RKO (cell line): ENCODE measurements at places on chromosomes 2 and 18.
A peak's percentile ranks its signal among the peaks of the same experiment; 100 is the strongest.

DNA sequence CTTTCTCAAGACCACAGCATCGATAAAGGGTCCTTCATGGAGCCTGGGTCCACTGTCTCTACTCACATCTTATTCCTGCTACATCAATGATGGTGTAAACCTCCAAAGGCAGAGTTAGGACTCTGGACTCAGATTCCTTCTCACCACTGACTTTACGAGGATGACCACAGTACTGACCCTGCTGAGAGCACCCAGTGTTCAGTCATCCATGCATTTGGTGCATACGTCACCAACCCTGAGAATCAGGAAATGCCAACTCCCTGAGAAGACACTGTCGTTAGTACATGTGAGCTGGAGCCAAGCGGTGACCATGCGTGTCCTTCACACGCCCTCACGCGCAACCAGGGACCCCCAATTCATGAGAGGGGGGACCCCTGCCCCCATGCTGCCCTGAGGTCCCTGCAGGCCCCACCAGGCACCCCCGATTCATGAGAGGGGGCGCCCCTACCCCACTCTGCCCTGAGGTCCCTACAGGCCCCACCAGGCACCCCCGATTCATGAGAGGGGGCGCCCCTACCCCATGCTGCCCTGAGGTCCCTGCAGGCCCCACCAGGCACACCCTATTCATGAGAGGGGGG lies 178.4 kb upstream of the TPO start:
- DNase-seq, result no peak

- DNase-seq, result no peak
Measured at GRCh38 chr18:14100503-14101286, 31.5 kb downstream of the ZNF519 start.

DNA sequence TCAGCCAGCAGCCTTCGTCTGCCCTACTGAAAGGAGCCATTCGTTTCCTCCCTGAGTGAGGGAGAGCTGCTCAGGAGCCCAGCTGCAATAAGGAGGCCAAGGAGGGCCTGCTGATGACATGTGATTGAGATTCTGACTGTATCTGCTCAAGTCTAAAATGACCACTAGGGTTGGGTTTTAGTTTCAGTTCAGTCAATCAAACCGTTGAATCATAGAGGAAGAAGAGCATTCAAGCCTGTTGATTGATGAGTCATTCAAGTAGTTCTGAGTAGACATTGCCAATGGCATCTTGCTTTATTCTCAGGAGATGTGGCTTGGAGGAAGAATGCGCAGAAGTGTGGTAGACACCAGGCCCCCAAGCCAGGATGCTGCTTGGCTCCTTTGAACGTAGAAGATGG lies 19.9 kb upstream of the BCL2L11 start:
- peak; percentile 61 for DNase-seq

DNA sequence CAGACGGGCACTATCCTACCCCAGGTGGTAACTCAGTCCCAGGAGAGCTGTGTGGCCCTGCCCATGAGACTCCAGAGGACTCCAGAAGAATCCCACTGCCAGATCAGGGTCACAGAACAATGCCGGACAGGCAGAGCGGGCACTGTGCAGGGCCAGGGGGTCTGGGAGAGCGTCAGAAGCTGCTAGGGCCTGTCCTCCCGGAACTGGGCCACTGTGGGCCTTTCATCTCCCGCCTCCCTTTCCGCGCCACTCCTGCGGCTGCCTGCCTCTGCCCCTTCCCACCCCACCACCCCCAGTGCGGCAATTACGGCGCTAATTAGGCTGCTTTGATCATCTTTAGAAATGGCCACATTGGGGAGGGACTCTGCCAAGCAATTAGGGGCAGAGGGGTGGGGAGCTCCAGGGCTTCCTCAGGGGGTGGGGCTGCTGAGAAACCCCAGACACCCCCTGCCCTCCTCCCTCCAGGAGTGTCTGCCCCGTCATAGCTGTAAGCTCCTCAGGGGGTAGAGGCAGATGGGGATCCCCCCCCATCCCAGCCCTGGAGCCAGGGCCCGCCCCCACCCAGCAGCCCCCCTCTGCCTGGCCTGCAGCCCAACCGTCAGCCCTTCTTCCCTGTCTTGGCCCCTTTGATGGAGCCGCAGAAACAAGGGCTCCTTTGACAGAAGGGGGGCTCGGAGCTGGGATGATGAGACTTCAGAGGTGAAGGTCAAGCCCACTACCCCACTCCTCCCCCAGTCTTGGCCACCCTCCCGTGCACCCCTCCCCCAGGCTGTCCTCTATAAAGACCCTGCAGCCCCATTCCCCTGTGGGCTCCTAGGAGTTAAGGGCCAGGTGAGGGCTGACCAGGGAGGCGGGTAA lies at the start of gene PRSS56:
TSS of gene PRSS56 (plus strand) at position 808 of the 858 bp plus-strand sequence. CDS start 211 bp downstream, outside the sequence.
- no peak for DNase-seq

DNA sequence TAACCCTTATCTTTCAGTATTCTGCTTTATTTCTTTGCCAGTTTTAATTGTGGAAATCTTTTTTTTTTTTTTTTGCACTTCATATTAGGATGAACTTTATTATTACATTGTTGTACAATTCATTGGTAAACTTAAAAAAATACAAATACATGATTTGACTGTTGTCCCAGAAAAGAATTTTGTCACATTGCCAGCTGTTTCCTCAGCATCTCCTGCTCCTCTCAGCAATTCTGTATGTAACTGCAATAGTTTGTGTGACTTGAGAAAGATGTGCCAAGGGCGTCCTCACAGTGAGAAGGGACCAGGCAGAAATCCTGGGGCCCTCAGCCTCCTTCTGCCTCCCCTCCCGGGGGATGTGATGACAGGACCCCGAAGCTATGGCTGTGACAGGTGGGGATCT lies 254.4 kb downstream of the NBAS start:
- DNase-seq, result no peak

DNA sequence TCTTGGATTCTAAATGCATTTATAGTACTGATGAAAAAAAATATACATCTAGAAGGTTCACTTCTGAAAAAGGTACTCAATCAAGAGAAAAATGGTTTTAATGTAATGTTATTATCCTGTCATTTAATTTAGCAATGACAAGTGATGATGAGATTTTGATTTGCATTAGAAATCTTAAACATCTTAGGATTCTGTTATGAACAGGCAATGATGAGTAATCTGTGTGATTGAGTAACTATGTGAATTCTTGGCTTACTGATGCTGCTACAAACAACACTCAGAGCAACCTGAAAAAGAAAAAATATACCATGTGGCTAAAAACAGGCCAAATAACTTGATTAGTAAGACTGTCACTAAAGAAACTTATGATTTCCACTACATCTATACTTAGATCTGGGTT lies 30.1 kb downstream of the RBKS start:
- peak; percentile 61 for DNase-seq

DNA sequence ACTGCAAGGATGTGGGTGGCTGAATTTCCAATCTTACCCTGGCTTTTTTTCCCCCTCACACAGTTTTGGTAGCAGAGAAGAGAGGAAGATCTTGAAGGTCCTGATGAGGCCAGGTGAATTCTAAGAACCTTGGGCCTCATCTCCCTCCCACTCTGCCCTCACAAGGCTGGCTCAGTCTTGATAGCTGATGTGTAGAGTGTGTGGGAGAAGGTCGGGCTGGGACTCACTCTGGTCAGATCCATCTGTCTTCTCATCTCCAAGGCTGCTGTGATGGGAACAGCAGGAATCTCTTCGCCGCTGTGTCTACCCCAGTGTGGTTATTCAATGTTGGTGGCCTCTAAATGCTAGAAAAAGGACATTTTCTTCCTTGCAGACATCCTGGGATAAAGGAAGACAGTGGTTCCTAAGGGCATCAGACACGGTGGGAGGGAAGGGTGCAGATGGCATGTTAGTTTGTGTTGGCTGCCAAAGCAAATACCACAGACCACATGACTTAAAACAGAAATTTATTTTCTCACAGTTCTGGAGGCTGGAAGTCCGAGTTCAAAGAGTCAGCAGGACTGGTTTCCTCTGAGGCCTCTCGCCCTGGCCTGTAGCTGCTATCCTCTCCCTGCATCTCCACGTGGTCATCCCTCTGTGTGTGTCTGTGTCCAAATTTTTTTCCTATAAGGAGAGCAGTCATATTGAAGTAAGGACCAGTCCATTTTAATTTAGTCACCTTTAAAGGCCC lies 37.6 kb upstream of the MGAT4A start:
- no peak for DNase-seq

GRCh38 chr2:180413336-180413735 lies 406.2 kb upstream of the CWC22 start:
- DNase-seq, result no peak

DNA sequence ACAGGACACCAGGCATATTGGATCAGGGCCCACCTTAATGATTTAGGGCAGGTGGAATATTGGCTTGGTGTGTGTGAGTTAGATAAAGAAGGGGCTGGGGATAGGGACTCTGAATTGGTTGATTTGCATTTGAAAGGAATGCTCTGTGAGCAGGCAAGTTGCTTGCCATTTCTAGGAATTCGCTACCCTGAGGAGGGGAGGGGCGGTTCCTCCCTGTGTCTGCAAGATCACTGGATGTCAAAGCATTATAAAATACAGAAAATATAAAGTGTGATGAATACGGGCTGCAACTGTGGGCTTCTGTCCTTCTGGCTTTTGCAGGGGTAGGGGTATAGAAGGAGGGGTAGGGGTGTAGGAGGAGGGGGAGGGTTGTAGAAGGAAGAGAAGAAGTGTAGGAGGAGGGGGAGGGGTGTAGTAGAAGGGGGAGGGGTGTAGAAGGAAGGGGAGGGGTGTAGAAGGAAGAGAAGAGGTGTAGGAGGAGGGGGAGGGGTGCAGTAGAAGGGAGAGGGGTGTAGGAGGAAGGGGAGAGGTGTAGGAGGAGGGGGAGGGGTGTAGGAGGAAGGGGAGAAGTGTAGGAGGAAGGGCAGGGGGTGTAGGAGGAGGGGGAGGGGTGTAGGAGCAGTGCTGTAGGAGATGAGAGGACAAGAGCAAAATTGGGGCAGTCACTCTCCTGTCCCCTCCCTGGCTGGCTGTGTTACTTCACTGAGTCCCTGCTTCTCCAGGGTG lies 238.0 kb upstream of the COPS8 start:
- no peak for DNase-seq

DNA sequence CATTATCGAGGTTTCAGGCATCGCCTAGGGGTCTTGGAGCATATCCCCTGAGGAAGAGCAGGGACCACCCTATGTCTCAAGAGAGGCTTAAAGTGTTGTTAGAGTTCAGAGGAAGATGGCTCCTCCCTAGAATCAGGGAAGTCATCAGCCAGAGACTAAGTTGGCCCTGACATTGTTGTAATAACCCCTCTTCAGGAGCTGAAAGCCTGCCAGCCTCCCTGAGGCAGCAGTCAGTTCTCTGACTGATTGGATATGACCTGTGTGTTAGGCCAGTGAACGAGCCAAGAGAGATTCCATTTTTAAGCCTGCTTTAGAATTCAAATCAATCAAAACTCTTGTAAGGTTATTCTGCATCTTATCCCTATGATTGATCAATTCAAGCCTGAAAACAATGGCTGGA lies 34.9 kb downstream of the ARHGAP28 start:
- no peak for DNase-seq

DNA sequence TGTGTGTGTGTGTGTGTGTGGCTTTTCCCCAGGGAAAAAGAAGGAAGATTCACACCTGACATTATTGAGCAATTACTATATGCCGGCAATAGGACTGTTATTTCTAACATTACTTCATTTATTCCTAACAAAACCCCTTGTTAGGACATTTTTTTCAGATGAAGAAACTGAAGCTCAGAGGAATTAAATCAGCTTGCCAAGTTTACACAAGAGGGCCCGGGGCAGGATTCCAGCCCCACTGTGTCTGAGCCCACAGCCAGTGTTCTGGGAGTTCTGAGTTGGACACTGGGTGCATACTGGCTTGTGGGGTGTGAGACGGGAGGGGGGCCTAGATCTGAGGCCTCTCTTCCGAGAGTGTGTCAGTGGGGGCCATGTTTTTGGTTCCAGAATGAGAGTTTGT lies 9.9 kb downstream of the TOGARAM2 start:
- no peak for DNase-seq

GRCh38 chr2:144515696-144516410 lies 4.1 kb downstream of the ZEB2 start:
- DNase-seq, result no peak

DNA sequence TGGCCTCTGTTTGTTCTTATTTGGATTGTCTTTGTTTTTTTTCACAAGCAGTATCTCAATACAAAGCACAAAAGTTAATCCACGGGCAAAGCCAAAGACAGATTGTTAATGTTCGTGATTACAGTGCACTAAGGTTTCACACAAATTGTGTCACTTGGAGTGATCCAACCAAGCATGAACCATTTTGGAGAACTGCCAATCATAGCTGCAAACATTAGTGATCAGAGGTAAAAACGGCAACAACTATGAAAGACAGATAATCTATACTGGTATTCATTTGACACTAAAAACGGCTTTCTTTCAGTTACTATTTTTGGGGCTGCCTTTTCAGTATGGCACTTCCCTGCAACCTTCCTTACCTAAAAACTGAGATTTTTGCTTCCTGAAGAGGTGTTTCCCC lies 213.1 kb upstream of the GULP1 start:
- no peak for DNase-seq

- DNase-seq, result peak; percentile 57
Measured at GRCh38 chr2:47488870-47489584, 86.1 kb downstream of the MSH2 start.

DNA sequence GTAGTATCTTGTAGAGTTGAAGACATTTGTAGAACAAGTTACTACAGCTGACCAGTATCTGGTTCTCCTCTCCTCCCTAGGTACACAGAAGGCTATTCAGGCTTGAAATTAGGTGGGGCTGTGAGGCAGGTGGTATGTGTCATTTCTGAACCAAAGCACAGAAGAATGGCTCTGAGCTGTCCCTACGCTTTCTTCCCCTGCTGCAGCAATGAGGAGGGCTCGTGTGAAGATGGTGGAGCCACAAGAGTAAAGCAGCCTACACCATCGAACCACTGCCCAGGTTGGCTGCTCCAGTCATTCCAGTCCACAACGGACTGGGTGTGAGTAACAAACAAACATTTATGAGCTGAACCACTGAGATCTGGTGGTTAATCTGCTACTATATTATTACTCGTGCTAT lies 148.9 kb downstream of the DTNB start:
- DNase-seq, result no peak

GRCh38 chr2:49241991-49242390 lies 87.7 kb upstream of the FSHR start:
- DNase-seq, result no peak

DNA sequence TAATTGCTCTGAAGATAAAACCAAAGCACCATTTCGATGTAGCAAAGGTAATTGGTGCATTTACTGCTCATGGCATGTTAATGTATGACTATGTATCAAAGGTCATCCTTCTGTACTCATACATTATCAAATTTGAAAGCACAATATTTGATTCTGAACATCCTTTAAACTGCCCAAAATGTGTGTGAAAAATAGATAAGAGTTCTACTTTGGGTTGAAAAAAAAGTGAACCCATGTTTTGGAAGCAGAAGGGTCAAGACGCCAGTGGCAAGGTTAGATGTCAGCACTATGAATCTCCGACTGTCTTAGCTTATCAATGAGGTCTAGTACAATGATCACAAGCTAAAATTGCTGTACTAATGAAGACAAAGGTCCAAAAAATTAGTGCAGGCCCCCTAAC lies 83.1 kb downstream of the LNPK start:
- no peak for DNase-seq

GRCh38 chr2:174599310-174599921 lies 1.8 kb upstream of the WIPF1 start:
- no peak for DNase-seq

DNA sequence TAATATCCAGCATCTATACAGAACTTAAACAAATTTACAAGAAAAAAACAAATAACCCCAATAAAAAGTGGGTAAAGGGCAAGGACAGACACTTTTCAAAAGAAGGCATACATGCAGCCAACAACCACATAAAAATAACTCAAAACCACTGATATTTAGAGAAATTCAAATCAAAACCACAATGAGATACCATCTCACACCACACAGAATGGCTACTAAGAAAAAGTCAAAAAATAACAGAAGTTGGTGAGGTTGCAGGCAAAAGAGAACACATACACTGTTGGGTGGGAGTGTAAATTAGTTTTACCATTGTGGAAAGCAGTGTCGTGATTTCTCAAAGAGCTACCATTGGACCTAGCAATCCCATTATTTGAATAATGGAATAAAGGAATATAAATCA lies 1973.9 kb upstream of the LRRTM1 start:
- DNase-seq, result no peak
